ENCODE measurements at places on chromosomes 1 and 21.

GRCh38 chr1:114745291-114745690 lies 12.5 kb downstream of the CSDE1 start:
- DNase-seq = no peak

- DNase-seq = no peak
Observed at GRCh38 chr1:67468066-67468718, 38.0 kb upstream of the SERBP1 start.

DNA sequence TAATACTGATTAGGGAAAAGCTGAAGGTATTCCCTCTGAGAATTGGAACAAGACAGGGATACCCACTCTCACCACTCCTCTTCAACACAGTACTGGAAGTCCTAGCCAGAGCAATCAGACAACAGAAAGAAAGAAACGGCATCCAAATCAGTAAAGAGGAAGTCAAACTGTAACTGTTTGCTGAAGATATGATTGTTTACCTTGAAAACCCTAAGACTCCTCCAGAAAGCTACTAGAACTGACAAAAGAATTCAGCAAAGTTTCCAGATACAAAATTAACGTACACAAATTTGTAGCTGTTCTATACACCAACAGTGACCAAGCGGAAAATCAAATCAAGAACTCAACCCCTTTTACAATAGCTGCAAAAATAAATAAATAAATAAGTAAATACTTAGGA lies 78.6 kb downstream of the EXTL2 start:
- no peak for DNase-seq

- no peak for DNase-seq
Observed at GRCh38 chr1:59487335-59488031, 190.6 kb downstream of the FGGY start.

GRCh38 chr1:24694380-24694843 lies 50.8 kb upstream of the CLIC4 start:
- no peak for DNase-seq

All from stimulated activated CD4-positive, alpha-beta T cell treated with anti-CD3 and anti-CD28 coated beads, Interleukin-1b, Interleukin-23, amount 100 ng/mL, for 1 hour (primary cell).